T-helper 2 cell treated with Interferon-gamma antibody and Interleukin-4, amounts not matched to agents 5 μg/mL and 100 μg/mL, for 36 hours (primary cell): ENCODE measurements at places on chromosomes 6 and 20.

DNA sequence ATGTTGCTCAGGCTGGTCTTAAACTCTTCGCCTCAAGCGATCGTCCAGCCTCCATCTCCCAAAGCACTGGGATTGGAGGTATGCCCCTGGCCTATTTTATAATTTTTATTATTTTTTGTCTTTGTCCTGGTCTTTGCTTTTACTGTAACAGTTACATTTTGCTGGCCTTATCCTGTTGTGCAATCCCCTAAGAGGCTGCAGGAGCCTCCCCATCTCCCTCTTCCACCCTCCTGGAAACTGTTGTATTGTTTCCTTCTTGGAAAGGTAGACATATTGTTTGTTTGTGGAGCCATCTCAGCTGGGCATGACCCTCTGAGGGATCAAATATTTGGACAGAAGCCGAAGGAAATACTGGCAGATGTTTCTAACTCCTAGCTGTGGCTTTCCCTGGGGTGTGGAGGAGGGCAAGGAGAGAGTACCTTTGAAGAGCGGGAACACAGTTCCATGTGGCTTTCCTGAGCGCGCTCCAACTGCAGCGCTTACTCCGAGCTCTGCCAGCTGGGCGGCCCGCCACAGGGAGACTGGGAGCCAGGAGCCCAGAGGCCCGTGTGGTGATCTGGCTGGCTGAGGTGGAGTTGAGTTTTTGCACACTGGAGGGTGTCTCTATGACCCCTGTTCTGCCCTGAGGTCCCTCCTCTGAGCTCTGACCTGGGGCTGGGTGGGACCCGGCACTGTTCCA, 4.9 kb downstream of the MAPK13 start:
- no peak for DNase-seq

GRCh38 chr20:9202420-9203080, 133.7 kb downstream of the PLCB4 start:
- no peak for DNase-seq

DNA sequence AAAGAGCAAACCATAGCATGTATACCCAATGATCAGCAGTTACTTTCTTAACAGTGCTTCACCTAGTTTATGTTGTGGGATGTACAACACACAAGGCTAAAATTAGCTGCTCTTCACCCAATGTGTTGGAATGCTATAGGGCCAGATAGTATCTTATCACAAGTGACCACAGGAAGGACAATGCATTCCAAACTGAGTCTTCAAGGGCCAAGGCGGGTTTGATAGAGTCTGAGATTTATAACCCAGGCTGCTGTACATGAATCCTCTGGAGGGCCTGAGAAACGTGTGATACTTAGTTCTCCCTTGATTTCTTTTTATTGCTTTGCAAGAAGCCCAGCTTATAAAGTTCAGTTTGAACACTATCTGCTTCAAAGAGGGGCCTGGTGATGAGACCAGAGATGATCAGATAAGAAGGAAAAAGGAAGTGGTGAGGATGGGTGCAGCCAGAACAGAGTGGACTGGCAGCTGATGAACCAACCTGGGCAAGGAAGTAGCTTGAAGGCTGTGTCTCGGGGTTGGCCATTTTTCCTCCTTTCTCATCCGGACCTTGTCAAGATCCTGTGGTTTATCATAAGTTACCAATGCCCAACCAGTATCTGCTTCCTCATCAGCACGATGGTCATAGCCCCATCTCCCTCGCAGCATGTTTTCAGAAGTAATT, 62.2 kb upstream of the BMP2 start:
- no peak for DNase-seq

GRCh38 chr20:59145924-59146779, 17.5 kb upstream of the ZNF831 start:
- peak; percentile 70 for DNase-seq

DNA sequence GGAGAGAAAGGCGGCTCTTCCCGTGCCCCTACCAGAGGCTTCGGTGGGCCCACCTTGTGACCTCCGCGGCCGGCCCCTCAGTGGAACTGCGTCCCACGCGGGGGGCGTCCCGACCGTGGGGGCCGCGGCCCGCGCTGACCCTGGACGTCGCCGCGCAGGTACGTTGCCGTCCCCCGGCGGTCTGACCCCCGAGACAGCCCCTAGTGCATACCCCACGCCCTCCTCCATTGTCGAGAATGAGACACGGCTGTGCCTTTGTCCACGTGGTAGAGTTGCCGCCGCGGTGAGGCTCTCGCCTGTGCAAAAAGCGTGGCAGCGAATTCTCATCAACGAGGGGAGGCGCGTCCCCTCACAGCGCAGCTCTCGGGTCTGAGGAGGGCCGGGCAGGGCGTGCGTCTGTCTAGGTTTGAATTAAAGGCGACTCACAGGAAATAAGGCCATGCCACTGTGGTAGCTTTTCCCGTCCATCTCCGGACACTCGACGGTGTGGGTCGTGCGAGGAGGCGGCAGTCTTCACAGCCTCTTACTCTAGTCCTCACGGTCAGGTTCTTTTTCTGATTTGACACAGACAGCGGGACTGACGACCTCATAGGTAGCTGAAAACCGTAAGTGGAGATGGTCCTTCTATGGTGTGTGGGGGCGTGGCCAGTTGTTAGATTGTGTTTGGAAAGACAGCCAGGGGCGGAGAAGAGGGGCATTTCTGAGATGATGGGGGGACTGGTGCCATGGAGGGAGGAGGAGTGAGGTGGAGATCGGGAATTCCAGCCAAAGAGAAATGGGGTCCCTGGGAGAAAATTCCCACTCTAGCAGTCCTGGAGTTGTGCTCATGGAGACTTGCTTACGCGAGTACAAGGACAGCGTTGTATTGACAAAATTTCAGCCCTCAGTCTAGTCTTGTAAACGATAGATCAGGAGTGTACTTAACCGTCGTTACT, 580 bp downstream of the NXT1 start:
- DNase-seq: peak; percentile 62
